Tibial artery (tissue), 4 donors: ENCODE measurements at places on chromosomes 12 and 14.

DNA sequence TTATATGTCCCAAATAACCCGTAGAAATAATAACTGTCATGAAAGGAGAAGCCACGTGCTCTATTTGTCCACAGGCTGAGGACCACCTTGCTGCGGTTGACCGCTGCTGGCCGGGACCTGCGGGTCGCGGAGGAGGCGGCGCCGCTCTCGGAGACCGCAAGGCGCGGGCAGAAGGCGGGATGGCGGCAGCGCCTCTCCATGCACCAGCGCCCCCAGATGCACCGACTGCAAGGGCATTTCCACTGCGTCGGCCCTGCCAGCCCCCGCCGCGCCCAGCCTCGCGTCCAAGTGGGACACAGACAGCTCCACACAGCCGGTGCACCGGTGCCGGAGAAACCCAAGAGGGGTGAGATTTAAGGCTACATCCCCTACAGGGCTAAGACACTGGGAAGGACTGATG is 21.0 kb downstream of the RPGRIP1 start:
- no peak for DNase-seq

DNA sequence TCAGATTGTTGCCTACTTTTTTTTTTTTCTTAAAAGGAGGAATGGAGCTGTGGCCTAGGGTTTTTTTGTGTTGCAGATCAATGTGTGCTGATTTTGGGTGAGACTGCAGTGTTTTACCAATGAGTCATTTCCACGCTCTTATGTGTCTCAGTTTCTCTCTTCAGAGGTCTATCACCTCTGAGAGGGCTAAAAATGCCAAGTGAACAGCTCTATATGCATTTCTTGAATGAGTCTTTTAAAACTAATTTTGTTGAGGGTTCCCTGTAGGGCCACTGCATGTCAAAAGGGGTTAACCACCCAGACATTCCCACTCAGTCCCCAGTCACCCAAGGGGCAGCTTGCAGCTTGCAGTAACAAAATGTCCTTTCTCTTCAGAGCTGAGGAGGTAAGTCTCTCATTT is 24.3 kb upstream of the GLIPR1L2 start:
- DNase-seq, result no peak

DNA sequence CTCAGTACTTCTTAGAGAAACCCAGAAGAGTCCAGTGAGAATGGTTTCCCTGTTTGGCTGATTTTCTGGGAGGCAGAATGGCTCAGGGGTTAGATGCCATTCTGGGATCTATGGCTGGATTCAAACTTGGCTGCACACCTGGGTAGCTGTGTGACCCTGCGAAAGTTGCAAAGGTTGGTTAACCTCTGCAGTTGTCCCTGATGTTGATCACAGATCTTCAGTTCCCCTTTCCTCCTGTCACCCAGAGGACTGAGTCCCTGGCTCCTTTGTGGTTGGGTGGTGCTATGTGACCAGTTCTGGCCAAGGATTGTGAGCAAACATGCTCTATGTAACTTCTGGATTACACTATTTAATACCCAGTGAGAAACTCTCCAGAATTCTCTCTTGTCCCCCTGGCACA is 418.0 kb downstream of the RGS6 start:
- no peak for DNase-seq

- no peak for DNase-seq
These were observed 141.7 kb upstream of the GARIN6 start for GRCh38 chr12:99505805-99506204.

- DNase-seq, result no peak
These were observed 84.9 kb downstream of the PHETA1 start for GRCh38 chr12:111283966-111284365.

GRCh38 chr12:8698879-8699278 is 1.1 kb downstream of the RIMKLB start:
- DNase-seq, result no peak

GRCh38 chr14:103087343-103087835 is 3.4 kb downstream of the LBHD2 start:
- no peak for DNase-seq

DNA sequence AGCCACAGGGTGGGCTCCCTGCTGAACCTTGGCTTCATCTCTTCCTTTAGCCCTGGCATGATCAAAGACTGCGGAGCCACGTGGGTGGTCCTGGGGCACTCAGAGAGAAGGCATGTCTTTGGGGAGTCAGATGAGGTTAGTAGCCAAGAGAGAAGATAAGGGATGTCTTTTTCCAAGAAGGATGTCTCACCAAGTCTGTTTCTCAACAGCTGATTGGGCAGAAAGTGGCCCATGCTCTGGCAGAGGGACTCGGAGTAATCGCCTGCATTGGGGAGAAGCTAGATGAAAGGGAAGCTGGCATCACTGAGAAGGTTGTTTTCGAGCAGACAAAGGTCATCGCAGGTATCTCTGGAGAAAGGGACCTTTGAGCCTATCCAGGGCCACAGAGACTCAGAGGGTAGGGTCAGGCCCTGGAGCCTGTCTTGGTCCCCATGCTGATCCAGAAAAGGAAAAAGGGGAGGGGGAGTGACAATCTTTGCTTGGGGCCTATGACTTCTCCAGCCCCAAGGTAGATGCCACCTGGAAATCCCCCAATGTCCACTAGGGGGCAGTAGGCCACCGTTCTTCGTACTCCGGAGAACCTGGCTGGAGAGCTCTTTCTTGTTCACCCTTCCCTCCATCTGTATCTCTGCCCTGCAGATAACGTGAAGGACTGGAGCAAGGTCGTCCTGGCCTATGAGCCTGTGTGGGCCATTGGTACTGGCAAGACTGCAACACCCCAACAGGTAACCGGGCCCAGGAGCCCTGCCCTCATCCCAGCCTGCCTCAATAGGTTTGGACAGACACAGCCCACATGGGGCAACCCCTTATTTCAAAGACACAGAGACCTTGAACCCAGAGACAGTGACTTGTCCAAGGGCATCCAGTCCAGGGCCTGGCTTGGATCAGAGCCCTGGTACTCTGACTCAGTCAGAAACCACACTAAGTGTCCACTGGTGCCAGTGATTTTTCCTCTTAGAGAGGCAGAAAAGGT is 2.0 kb downstream of the TPI1 start:
- peak; percentile 74 for DNase-seq

DNA sequence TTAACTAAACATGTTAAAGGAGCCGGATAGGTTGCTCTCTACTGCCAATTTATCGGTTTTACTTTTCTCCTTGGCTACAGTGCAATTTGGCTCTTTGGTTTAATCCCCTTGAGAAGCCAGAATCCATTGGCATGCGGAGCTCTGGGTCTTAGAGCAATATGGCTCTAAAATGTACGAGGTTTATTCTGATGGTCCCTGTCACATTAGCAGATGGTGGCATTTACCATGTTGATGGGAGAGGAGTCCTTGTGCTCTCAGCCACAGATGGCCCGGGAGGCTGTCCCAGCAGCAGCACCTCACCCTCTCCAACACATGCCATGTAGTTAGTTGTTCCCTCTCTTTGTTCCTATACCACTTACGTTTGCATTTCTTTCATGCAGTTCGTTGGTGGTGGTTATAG is 179.7 kb downstream of the RGS6 start:
- no peak for DNase-seq

DNA sequence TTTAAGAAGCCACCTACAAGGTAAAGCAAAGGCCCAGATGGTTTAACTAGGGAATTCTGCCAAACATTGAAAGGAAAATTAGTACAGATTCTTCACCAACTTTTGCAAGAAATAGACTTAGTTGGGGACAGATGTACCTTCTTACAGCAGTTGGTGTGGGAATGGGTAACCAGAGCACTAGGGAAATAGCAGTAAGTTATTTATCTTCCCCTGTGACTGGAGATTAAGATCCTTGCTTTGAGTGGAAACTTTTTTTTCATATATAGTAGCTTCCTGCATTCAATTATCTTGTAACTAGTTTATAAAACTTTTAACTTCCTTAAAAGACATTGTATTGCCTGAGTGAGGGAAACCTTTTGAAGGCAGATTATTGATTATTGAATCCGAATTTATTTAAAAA is 44.2 kb downstream of the ARID2 start:
- no peak for DNase-seq

DNA sequence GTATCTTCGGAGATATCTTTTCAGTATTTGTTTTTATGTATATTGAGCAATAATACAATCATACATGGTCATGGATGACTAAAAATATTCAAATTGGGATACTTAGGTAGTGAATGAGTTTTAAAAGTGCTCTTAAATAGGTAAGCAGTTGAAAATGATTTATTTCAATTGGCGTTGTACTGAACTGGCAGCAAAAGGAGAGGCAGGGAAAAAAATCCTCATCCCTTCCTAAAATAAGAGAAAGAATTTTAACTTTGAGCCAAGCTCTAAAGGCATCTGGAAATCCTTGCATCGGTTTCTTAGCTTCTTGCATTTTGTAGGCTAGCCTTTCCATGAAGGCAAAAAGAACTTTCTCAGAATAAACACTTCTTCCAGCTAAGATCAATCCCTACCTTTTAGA is 125.2 kb downstream of the MGST1 start:
- no peak for DNase-seq

- DNase-seq, result peak; percentile 39
These were observed 73.6 kb downstream of the TMTC1 start for GRCh38 chr12:29710104-29710503.

- no peak for DNase-seq
These were observed 26.3 kb upstream of the AMIGO2 start for GRCh38 chr12:47105914-47106674.

DNA sequence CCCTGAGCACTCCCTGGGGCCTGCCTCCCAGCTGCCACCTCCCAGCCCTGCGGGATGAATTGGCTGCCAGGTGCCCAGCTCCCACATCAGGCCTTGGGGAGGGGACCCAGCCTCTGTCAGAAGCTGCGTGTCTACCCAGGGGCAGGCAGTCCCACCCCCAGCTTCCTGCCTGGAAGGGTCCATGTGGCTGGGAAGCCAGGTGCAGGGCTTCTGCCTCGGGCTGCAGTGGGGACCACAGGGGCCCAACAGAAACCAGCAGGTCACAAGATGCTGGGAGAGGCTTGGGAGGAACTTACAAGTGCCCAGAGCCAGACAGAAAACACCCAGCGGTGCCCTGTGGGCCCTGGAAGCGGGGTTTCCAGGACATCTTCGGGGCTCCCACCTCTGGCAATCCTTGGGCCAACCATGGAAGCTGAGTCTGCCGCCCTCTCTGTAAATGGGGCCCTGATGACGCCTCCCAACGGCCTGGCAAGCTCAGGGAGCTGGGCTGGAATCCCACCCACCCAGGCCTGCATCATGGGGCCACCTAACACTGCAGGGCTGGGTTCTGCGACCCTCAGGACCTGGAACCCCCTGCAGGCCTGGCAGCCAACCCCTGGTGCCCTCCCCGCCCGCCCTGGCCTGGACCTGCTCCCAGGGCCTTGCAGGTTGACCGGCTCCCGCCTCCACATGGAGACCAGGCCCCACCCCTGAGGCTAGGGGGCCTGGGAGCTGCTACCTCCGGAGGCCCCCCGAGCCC is 36.6 kb downstream of the CCNK start:
- DNase-seq, result no peak

- no peak for DNase-seq
These were observed 99.0 kb upstream of the EVL start for GRCh38 chr14:99966037-99966835.

DNA sequence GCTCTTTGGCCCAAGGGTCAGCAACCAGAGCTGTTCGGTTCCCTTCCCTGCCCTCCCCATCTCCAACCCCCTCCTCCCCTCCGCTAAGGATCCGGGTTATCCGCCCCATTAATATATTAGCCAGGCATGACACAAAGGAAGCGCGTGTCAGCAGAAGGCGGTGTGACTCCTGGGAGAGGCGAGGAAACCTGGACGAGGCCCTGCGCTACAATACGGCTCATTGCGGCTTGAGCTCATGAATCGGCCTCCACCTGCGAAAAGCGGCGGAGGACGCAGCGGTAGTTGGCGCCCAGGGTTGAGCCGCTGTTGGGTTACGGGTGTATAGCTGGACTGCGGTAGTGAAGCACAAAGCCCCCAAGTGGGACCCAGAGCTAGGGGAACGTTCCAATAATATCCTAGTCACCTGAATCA is 9.9 kb downstream of the FOXA1 start:
- no peak for DNase-seq

DNA sequence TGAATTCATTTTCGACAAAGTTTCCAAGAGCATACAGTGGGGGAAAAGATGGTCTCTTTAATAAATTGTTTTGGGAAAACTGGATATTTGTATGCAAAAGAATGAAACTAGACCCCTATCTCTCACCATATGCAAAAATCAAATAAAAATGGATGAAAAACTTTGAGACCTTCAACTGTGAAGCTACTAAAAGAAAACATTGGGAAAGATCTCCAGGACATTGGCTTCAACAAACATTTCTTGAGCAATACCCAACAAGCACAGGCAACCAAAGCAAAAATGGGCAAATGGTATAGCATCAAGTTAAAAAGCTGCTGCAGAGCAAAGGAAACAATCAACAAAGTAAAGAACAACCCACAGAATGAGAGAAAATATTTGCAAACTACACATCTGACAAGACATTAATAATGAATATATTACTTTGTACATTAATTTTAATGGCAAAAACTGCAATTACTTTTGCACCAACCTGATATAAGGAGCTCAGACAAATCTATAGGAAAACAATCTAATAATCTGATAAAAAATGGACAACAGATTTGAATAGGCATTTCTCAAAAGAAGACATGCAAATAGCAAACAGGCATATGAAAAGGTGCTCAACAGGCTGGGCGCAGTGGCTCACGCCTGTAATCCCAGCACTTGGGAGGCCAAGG is 50.7 kb downstream of the NUBPL start:
- DNase-seq, result no peak

- no peak for DNase-seq
These were observed 136.2 kb downstream of the ANO6 start for GRCh38 chr12:45351921-45352670.

DNA sequence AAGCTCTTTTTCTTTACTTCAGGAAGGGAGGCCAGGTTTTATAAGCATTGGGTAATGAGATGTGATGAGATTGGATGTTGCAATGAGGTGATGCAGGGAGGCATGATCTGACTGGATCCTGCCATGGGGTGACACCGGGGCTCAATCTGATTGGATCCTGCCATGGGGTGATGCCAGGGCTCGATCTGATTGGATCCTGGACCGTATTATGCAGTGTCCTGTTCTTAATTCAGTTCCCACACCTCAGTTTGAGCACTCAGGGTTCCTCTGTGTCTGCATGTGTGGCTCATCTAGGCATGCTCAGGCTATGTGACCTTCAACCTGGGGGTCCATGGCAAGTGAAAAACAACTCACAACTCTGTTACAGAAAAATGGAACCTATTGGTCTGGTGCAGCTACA is 166.4 kb downstream of the SLC15A4 start:
- no peak for DNase-seq

- no peak for DNase-seq
These were observed 27.4 kb downstream of the TAOK3 start for GRCh38 chr12:118345355-118345754.

DNA sequence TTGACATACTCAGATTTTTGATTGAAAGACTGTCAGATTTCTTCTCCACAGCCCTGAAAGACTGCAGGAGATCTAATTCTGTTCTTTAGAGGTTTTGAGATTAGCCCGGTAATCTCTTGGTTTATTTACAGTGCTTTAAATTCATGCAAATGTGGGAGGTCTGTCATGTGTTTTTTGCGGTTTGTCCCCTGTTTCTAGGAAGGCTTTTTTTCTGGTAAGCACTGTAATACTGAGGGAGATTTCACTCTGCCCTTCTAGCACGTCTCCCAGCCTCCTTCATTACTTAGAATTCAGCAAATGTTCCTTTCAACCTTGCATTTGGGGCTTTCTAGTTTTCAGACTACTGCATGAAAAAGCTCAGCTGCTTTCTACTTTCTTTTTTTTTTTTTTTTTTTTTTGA is 31.1 kb downstream of the GPHN start:
- DNase-seq, result no peak
